ENCODE measurements at places on chromosomes 6 and 20.
A peak's percentile ranks its signal among the peaks of the same experiment; 100 is the strongest.

DNA sequence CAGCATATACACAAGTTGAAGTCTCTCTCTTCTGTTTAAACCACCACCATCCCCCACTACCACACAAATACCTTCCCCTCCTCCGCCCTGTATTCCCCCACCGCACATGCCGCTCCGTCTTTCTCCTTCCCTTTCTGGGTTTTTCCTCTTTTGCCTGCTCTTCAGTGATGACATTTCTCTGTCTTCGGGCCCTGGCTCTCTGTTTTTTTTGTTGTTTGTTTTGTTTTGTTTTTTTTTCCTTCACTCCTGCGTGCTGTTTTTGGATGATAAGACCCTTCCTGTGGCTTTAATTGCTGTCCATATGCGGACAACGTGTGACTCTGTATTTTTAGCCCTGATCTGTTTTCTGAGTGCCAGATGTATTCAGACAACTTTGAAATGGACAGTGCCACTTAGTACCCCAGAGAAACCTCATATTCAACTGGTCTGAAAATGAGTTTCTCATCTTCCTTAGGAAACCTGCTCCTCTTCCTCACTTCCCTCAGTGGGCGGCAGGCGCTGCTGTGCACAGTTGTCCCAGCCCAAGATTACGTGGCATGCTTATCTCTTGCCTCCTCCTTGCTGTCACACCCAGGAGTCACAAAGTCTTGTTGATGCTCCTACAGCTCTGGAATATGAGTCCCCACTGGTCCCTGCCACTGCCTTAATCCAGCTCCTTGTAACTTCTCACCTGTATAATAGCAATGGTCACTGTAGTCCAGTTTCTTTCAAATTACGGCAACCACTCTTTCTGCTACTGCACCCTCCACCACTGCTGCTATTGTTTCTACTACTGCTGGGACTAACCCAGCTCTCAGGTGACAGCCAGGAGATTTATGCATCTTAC lies 8.2 kb downstream of the PPP1R14C start:
- DNase-seq, result no peak

DNA sequence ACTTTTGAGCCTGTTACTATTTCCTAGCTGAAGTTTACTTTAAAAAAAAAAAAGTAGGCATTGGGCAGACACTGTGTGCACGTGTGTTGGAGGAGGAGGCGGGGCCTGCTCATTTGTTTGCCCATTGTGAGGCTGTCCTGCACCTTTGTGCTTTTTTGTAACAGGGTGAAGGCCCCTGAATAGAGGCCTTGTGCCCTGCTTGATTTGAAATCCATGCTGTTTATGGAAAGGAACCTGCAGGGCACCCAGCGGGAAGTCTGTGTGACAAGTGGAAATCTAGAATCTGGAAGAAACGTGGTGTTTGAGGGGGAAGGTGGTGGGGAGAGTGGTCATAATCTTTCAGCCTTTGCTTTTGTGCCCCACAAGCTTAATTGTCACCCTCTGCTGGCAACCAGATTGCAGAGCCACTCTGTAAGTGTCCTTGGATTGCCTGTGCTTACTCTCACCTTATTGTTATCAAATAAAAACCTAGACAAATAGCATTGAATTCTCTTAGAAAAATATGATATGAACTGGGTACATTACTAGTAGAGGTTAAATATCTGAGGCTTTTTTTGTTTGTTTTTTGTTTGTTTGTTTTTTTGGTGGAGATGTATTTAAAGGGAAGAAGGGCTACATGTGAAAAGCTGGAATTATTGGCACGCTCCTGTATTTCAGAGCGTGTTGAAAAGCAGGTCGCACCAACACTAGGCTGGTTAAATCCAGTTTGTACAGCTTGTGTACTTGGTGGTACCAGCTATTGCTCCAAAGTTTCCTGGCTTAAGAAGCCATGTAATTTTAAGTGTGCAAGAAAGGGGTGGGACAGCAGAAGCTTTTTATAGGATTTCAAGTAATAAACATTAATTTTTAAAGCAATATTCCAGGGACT lies 156.3 kb downstream of the ARID1B start:
- no peak for DNase-seq

GRCh38 chr6:91606148-91606901 lies 1019.5 kb upstream of the MAP3K7 start:
- no peak for DNase-seq

GRCh38 chr6:85129881-85130280 lies 320.0 kb upstream of the NT5E start:
- no peak for DNase-seq

DNA sequence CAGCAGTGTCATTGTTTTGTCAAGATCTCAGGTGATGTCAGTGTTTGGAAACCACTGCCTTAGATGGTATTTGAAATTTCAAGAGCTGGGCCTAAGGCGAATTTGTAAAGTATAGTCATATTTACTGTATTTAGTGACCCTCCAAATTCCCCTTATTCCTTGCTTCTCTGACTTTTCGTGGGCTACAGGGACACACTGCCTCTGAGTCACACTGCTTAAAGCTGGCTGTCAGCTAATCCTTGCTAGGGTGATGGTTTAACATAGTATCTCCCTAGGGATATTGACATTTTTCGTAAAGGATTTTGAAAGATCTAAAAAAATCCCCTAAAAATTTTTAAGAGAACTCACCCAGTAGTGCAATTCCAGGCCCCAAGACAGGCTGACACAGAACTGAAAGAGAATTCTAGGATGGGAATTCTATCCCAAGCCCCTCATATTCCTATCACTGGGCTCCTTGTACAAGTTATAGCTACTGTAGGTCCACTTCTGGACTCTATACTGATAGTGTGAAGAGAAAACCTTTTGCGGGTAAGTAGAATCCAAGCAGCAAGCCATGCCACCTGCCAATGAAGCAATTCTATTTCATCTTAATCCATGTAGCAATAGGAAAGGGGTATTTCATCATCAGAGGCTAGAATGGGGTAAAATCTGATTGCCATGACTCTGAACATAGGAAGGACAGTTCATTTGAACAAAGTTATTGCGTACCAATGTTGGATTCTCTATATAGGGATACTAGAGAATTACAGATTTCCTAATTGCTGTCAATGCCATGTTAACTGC lies 4.3 kb downstream of the BMP6 start:
- no peak for DNase-seq

- no peak for DNase-seq
Observed at GRCh38 chr6:170417881-170418280, 111.3 kb downstream of the FAM120B start.

DNA sequence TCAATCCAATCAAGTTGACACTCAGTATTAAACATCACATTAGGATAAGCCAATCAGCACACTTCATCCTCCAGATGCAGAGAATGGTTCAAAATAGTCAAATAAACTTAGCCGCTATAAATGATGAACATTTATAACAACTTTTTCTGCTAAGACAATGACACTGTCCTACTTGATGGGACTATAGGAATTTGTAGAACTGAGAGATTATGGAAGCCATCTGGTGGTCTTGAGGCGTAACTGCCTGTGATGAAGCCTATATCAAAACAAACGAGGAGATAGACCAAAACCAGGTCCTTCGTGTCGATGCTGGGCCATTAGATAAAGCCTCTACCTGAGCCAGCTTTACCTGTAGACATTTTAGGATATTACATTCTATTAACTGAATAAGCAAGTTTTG lies 631.1 kb downstream of the COL12A1 start:
- DNase-seq, result no peak

DNA sequence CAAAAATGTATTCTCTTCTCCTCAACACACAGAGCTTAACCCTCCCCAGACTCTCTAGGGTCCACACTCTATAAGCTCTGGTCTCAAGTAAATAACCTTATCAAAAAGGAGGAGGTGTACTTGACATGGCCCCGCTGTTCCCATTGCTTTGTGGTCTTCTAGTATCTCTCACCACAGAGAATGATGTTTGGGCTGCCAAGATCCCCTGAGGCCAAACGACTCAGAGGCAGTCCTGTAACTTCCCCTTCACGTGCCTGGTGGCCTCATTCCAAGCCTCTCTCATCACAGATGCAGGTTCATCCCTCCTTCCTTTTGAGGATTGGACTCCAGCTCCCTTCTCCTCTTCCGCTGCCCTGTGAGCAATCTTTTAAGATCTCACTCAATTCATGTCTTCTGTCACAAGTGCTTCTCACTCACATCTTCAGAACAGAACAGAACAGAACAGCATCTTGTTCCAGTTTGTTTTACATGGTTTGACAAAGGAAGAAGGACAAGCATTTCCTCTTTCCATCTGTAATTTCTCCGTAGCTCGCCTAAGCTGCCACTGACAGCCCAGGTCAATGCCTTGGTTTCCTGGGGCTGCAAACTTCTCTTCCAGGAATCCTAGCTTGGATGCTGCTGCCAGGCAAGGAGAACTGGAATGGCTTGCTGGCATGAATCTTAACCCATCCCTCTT lies 541.5 kb downstream of the CD83 start:
- DNase-seq, result no peak

DNA sequence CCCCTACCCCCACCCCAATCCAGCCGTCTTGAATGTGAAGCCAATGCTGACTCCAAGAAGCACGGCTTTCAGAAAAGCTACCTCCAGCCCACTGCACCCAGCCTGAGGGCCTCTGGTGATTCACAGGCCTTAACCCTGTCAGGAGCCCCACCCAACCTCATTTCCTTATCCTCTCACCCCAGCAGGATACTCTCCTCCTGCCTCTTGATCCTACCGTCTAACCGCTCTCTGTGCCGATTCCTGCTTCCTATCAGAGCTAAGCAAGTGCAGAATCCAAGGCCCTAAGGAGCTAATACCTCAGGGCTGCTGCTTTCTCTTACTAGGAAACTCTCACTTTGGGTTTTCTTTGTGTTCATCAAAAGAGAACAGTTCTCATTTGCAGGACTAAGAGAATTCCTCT lies 47.2 kb downstream of the TRERF1 start:
- DNase-seq, result peak; percentile 19
